ENCODE measurements at places on chromosomes 12 and 14.

DNA sequence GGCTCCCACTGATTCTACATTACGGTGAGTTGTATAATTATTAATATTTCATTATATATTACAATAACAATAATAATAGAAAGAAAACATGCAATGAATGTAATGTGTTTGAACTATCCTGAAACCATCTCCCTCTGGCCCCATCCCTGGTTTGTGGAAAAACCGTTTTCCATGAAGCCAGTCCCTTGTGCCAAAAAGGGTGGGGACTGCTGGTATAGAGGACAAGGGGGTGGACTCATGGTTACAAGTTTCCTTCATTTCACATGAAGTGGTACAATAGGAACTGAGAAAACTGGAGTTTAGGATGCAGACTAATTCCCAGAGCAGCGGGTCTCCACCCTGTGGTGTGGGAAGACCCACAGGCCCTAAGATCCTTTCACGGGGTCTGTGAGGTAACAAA lies 3.0 kb upstream of the C1RL start:
- DNase-seq = no peak

- no peak for DNase-seq
These were observed 168.7 kb downstream of the GALC start for GRCh38 chr14:87824266-87824665.

GRCh38 chr14:33714527-33715226 lies 236.2 kb downstream of the EGLN3 start:
- DNase-seq = no peak

DNA sequence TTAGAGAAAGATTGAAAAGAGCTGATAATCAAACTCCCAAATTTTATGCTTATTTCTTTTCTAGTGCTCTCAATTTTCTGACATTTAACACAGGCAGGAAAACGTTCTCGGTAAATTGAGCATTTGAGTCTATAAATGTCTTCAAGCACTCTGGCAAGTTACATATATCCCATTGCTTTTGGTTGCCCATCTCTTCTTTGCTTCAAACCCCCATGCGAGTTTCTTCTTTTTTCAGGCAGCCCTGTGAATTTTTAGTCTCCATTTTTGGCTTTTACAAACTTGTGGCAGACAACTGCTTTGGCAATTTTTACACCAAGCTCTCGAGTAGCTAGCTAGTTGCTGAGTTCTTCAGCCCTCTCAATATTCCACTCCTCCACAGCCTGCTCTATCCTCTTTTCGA lies 8.7 kb upstream of the TMEM63C start:
- DNase-seq = no peak

- no peak for DNase-seq
These were observed 59.6 kb upstream of the LRTM2 start for GRCh38 chr12:1760566-1761382.

GRCh38 chr12:65649126-65649525 lies 175.2 kb upstream of the HMGA2 start:
- DNase-seq = no peak

DNA sequence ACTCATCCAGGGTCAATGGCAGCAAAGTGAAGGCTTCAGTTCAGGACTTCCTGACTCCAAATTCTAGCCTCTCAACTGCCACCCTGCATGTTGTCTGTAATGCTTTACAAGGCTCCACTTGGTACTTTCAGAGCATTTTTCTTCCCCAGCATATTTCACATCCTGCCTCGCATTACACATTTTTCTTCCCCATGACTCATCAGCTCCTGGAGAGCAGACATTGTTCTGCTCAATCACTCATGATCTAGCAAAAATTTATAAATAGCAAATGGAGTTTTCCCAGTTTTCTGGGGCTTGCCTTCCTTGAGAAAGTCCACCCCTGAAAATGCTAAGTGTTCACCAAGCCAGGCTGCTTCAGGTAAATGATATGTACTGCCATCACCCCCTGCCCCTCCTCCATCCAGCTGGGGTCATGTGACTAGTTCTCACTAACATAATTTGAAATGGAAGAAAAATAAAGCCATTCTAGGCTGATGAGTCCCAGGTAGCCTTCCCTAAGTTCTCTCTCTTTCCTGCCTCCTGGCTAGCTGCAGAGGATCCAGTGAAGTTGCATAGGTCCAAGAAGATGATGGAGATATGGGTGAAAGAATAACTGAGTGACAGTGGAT lies 69.4 kb downstream of the ARMH4 start:
- no peak for DNase-seq

GRCh38 chr12:51198568-51199365 lies 19.1 kb downstream of the POU6F1 start:
- DNase-seq = no peak

- no peak for DNase-seq
These were observed 11.4 kb downstream of the ANKRD9 start for GRCh38 chr14:102497998-102498677.

- no peak for DNase-seq
These were observed 423.7 kb downstream of the EGLN3 start for GRCh38 chr14:33527023-33527634.

DNA sequence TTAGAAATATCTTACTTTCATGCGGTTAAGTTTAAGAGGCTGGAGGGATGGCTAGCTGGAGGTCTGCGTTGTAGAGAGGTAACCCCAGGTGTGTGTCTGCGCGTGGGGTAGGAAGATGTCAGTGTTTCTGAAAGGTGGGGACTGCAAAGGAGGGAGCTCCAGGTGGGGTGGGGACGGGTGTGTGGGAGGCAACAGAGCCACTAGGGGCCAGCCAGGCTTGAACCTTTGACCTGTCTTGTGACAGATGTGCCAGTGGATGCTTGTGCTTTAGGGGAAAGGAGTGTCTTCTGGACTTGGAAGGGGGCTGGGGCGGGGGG lies 841 bp downstream of the GLI1 start:
- DNase-seq = no peak

DNA sequence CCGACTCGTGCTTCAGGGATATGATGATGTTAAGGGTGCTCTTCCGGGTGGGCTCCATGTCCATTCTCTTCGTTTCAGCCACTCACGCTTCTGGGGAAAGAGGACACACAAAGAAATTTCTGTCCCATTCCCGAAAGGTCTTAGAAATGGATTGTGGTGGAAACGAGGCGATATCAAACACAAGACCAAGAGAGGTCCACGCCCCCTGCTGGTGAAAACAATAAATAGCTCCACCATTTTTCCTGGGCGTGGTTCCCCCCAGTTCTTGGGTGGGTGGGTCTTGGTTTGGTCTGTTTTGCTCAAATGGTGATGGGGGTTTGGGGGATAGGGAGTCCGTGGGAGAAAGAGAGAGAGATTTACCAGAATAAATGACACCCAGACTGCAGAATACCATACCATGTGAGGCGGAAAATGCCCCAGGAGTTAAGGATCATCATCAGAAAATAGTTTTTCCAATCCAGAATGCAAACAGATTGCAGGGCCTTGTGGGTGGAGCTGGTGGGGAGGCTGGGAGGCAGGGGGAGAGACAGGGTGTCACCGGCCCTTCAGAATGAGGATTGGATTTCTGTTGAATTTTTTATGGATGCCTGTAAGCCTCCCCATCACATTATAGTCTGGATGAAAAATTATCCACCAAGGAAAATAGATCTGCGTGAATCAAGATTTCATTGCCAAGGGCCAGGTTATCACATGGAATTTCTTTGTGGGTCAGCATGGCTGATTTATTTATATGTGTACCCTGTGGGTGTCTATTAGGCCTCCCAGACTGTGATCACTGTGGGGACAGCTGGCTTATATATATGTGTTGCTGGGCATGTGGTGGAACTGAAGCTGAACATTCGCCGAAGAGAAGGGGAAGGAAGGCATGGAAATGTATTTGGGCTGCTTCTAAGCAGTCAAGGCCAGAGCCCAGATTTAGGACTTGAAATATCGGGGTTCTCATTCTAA lies 55.8 kb downstream of the SRRM4 start:
- no peak for DNase-seq

- no peak for DNase-seq
These were observed at the start of gene SPRYD4 for GRCh38 chr12:56468216-56469006. Gene SPRYD4, plus strand, starts transcription at chr12:56468578. Its CDS starts 14 bp downstream, at chr12:56468592.

GRCh38 chr14:89158701-89159100 lies 258.3 kb downstream of the FOXN3 start:
- DNase-seq = no peak

- no peak for DNase-seq
These were observed 102.4 kb upstream of the E2F7 start for GRCh38 chr12:77167801-77168200.

DNA sequence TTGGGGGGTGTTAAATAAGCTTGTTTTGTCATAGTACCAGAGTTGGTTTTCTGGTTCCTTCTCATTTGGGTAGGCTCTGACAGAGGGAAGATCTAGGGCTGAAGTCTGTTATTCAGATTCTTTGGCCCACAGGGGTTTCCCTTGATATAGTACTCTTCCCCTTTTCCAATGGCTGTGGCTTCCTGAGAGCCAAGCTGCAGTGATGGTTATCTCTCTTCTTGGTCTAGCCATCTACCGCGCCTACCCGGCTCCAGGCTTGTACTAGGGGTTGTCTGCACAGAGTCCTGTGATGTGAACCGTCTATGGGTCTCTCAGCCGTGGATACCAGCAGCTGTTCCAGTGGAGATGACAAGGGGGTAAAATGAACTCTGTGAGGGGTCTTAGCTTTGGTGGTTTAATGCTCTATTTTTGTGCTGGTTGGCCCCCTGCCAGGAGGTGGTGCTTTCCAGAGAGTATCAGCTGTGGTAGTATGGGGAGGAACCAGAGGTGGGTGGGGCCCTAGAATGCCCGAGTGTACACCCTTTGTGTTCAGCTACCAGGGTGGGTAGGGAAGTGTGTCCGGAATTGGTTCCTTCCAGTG lies 209.7 kb downstream of the GPHN start:
- no peak for DNase-seq

DNA sequence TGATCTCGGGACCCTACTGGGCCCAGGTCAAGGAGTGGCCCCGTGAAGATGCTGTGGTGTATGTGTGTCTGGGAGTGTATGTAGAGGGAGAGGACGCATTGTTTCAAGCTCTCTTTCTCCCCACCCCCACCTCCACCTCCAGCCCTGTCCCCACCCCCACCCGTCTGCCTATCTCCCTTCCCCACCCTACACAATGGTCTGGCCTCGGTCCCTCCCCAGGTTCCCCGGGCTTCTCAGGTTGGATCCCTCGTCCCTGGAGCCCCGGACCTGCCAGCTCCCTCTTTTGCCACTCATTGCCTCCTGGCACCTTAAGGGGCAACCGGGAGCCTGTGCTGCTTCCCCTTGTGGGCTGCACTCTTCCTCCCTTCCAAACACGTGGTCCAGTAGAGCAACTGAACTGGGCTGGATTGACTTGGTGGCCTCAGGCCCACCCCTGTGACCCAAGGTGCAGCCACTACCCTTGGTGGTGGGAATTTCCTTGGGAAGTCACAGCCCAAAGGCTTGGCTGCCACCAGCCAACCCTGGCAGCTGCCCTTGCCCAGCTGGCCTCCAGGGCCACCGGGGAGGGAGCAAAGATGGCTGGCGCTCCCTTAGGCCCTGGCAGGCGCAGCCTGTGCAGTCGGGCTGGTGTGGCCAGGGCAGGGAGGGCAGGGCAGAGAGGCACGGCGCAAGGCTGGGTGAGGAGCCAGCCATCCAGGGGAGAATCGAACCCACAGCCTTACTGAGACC lies 628 bp downstream of the VRTN start:
- DNase-seq = no peak

DNA sequence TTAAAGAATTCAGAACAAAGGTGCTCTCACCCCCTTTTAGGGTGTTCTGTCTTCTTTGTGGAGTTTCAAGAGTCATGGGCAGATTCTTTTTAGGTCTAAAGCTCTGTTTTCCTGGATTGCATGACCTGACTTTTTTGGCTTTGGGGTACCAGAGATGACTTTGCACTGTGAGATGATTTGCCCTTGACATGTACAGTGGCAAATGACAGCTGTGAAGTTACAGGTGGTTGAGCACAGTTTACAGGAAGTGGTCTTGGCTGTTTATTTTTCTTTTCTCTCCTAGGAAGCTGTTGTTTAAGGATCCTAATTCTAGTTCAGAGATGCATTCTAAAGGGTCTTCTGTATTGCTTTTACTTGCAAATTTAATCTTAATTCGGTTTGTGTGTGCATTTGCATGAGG lies 83.8 kb upstream of the METAP2 start:
- no peak for DNase-seq

GRCh38 chr14:23916004-23916403 lies 37.6 kb upstream of the DHRS4 start:
- no peak for DNase-seq

GRCh38 chr14:93787465-93788292 lies 606 bp downstream of the PRIMA1 start:
- no peak for DNase-seq

- DNase-seq = no peak
These were observed 50.2 kb downstream of the MYF5 start for GRCh38 chr12:80766897-80767296.

DNA sequence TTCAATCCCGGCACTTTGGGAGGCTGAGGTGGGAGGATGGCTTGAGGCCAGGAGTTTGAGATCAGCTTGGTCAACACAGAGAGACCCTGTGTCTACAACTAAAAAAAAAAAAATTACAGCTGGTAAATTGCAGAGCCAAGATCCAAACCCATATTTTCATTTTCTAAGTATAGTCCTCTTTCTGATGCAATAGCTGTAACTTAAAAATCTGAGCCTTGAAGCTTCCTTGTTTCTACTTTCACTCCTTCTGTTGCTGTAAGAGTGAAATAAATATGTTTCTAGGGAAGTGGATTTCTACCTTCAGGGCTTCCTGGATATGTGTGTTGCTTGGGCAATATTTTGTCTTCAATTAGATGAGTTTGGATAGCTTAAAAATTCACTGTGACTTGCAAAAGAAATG lies 42.0 kb upstream of the PRICKLE1 start:
- no peak for DNase-seq

- no peak for DNase-seq
These were observed 32.3 kb downstream of the BHLHE41 start for GRCh38 chr12:26092346-26093105.

DNA sequence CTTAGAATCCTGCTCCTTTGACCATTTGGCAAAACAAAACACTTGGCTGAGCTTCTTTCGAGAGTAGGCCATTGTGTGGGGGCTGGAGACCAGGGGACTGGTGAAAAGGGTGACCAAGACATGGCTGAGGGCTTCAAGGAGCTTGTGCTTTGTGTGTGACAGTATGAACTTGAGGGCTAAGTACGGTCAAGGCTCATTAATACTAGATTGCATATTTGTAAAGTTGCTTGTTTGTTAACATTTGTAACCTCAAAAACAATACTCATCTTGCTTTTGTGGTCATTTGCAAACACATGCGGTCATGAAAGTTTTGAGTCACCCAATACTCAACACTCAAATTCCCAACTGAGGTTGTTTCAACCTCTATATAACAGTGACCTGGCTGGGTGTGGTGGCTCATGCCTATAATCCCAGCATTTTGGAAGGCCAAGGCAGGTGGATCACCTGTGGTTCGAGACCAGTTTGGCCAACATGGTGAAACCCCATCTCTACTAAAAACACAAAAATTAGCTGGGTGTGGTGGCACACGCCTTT lies 42.5 kb downstream of the ZFYVE26 start:
- DNase-seq = no peak

DNA sequence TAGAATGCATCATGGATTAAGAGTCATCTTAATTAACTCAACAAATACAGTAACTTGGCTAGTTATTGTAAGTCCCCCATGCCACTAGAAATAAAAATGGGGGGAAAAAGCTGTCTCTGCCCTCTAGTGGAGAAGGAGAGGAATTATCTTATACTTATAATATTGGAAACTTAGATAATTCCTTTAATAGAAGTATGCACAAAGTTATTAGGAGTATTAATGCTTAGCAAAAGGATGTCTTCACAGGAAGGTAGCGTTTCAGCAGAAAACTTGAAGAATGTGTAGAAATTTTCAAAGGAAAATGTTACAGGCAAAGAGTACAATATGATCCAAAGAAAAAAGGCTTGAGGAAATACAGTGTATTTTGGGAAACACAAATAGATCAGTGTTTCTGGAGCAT lies 19.8 kb downstream of the OR5AU1 start:
- no peak for DNase-seq
